ENCODE measurements at places on chromosomes 7 and 10.

DNA sequence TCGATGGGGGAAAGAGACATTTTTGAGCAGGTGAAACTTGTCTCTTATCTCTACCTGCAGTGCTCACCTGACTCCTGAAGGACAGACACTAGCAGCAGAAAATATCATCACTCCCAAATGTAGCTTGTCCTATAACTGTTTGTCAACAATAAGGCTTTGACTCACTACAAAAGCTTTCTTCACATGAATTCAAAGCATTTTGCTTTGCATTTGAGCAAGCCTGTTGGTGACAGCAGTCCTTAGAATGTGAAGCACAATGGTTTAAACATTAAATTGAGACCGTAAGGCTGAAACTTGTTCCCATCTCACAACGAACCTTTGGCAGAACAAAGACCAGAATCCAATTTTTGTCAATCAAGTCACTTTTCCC is 30.6 kb upstream of the ZNRF2 start:
- no peak for DNase-seq

GRCh38 chr10:29229258-29229705 is 59.6 kb upstream of the LYZL1 start:
- no peak for DNase-seq

DNA sequence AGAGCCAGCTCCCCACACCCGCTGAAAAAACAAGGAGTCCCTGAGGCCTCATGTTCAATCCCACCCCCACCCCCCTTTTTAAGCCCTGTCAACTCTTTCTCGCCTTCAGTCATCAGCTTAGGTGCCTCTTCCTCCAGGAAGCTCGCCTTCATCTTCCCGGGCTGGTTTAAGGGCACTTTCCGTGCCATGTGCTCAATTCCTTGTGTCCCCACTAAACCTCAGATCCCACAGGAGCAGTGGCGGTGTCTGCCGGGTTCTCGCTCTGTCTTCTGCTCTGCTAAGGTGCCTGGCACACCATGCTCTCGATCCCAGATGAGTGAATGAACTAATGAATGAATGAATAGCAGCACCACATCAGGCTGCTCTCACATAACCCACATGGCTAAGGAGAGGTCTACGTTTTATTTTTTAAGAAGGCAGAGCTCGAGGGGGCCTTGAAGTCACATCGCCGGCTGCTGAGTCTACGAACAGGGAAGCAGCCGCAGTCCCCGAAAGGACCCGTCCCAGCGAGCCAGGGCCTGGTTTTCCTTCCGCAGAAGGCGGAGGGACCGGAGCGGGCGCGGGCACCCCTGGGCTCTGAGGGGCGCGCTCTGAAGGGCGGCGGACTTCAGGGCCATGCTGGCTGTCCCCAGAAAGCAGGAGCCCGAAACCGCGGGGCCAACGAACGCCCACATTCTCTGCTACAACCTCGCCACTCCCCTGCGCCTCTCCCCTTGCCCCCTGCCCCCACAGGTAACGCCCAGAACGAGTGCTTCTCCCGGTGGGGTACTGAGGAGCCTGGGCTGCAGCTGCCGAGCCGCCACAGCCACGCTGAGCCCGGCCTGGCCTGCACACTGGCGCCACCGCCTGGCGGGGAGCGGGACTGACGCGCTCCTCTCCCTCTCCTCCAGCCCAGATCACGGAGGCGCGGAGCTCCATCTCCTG is 73.4 kb upstream of the KCNMA1 start:
- peak; percentile 63 for DNase-seq

DNA sequence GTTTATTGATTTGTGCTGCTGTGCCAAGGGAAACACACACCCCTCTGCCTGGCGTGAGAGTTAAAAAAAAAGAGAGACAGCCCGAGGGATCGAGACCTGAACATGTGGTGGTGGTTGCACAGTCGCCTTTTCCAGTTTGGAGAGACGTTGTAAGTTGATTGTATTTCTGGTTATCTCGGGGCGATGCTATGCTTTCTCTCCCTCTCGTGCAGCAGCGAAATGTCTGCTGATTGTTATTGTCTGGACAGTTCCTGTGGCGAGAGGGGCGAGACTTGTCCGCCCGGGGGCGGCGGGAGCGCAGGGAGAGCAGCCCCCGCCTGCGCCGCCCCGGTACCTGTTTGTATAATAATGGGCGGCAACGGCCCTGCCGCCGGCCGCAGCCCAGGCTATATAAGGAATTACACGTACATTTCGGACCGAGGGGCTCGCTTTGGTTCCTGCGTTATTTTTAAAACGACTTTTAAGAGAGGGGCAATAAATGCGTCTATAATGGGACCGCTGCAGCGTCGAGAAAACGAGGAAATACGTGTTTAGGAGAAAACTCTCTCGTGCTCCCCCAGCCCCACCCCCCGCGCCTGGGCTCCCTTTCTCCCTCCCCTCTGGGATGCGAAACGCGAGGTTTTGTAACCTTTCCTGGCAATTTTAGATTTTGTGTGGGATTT is 1.7 kb downstream of the ZEB1 start:
- DNase-seq = peak; percentile 78

DNA sequence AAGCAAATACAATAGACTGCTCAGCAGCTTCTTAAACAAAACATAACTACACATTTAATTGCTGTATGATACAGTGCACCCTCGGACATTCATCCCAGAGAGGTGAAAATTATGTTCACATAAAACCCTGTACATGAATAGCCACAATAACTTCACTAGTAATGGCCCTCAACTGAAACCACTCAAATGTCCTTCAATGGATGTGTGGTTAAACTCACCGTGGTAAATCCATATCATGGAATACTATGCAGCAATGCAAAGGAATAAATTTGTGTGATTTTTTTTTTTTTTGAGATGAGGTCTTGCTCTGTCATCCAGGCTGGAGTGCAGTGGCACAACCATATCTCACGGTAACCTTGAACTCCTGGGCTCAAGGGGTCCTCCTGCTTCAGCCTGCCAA is 252.7 kb downstream of the TCERG1L start:
- DNase-seq = no peak

GRCh38 chr7:151045262-151045661 is 3.1 kb upstream of the ASIC3 start:
- no peak for DNase-seq

DNA sequence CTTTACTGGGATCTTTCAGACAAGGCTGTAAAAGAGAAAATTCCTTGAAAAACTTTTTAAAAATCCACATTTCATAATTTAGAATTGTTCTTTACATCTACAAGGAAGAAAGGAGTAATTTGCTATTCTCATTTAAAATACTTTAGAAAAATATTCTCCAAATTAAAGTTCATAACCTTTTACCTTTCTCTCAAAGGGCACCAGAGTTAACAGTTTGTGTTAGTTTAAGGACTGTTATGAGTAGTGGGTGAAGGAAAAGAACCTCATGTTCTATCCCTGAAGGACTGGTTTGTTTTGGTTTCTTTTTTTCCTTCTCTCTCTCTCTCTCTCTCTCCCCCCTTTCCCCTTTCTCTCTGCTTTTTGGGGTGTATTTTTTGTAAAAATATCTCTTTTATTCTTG is 4.1 kb downstream of the AGMO start:
- DNase-seq = no peak
